Activated T-cell treated with anti-CD3 and anti-CD28 coated beads for 4 hours (primary cell): ENCODE measurements at places on chromosomes 3 and 15.

DNA sequence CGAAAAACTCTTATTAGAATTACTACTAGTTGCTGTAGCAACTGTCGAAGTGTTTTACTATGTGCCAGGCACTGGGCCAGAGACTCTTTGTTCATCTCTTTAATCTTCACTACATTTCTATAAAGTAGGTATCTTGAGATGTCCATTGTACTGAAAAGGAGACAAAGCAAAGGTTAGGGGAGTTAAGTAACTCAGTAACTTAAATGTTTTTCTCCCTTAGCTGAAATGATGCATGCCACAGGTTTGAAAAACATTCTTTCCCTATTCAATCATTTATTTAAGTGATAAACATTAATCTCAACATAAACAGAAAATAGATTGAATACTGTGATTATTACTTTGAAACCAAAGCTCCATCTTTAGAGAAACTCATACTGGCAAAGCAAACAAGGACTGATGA lies 776.2 kb downstream of the FHIT start:
- DNase-seq = no peak

- DNase-seq = no peak
Measured at GRCh38 chr3:55297706-55298105, 189.4 kb downstream of the WNT5A start.

DNA sequence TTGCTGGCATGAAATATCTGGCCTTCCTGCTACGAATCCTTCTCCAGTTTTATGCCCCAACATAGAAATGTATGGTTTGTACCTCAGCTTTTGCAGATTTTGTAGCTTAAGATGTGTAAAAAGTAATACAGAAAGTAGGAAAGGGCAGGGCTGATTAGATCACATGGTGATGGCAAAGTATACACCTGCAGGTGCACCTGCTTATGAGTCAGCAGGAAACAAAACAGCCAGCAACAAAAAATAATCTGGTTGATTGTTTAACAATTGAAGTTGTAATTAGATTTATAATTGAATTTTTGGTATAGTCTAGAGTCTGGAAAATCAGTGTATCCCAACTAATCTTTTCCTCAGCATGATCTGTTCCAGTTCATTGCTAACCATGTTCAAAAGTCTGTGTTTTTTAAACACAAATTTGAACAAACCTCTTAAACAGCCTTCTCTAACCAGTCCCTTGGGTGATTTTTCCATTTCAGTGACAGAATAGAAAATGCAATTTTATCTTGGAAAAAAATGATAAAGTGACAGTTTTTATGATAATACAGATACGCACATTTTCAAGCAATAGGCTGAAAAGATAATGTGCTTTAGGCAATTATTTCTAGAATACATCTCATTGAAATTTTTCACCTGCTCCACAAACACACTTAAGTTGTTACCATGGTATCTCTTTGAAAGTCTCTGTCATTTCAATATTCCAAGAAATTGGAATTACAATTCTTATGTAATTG lies 477.4 kb downstream of the NAALADL2 start:
- no peak for DNase-seq

DNA sequence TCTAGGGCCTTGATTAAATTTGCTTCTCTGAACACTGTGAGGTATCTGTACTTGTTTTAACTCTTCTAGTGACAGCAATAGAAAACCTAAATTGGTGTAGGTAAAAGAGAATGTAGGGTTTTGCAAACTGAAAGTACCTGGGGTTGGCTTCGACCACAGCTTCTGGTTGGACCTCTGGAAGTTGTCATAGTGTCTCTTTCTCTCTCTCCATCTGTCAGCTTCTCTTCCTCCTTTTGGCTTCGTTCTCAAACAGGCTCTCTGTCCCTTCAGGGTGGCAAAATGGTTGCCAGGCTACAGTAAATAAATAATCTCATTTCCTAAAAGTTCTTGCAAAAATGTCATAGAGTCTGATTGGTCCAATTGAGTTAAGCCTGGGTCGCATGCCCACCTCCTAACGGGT lies 149.3 kb upstream of the CTDSPL start:
- DNase-seq = no peak

DNA sequence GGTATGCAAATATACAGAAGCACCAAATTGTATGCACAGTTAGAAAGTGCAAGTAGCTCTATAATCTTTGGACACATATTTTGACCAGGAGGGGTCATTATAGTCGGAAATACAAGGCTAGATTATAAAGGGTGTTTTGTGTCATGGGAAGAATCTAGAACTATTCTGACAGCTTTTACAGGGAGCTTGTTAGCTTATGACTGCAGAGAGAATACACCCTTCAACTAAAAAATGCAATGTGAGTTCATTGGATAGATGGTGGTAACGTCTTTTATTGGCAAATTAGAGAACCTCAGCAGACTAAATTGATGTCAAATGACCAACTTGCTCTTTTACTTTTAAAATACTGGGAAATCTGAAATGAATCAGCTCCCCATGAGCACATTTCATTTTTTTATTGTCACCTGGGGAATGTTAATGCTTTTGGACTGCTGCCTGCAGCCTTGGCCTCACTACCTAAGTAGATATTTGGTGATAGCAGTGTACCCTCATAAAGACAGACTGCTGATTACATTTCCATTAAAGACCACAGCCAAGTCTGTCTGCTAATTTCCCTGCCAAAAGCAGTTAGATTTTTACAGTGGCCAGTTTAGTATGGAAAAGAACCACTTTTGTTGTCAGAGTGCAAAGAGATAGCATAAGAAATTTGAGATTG lies 515.9 kb upstream of the DPPA4 start:
- DNase-seq = no peak

- DNase-seq = no peak
Measured at GRCh38 chr15:50880206-50880605, 28.3 kb upstream of the AP4E1 start.

DNA sequence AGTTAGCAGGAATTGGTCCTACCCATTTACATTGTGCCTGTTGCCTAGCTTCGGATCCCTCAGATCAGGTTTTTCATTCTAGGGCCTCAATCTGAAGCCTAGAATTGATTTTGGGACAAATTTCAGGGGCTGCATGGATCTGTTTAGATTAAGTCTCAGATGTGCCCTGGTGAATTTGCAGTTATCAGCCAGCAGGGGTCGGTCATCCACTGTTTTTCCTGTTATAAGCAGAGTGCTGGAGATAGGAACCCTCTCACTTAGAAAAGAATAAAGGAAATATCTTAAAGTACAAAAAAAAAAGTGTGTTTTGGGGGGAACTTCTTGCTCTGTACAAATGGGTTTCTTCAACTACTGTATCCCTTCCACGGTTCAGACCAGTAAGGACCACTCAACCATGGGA lies 212.5 kb downstream of the BCHE start:
- DNase-seq = no peak

DNA sequence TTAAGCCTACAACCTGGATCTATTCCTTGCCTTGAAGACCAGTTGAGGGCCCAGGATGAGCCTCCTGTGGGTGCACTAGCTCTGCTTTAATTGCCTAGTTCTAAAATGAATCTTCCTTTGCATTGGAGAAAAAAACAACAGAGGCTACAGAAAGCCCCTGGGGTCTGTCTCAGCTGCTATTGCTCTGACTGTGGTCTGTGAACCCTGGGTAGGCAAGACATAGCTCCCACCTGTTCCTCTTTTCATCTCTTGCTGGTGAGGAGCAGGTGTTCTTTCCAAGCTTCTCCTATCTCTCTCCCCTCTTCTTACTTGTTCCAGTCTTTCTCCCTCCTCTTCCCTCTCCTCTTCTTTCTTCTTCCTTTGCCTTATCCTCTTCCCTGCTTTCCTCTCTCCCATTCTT lies 28.8 kb downstream of the RBP2 start:
- DNase-seq = no peak

GRCh38 chr3:134869153-134869726 lies 74.2 kb downstream of the EPHB1 start:
- DNase-seq = no peak
